ENCODE measurements at places on chromosomes 6 and 20.

DNA sequence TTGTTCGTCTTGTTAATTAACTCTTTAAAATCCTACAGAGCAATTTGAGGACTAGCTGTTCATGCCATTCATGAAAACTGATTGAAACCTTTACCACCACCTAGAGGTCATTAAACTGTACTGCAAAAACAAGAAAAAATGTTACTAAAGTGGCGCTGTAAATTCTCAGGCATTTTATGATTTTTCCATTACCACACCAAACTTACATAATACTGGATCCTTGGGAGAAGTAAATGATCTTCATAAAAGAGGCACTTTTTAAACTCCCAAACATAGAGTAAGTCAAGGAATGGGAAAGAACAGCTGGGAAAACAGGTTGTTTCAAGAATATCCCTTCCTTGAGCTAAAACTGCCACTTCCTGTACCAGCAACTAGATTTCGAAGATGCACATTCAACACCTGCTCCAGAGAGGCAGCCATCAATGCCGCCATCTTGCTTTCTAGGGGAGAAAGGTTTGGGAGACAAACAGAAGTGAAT lies 54.3 kb downstream of the MYLIP start:
- DNase-seq, result peak; percentile 42

DNA sequence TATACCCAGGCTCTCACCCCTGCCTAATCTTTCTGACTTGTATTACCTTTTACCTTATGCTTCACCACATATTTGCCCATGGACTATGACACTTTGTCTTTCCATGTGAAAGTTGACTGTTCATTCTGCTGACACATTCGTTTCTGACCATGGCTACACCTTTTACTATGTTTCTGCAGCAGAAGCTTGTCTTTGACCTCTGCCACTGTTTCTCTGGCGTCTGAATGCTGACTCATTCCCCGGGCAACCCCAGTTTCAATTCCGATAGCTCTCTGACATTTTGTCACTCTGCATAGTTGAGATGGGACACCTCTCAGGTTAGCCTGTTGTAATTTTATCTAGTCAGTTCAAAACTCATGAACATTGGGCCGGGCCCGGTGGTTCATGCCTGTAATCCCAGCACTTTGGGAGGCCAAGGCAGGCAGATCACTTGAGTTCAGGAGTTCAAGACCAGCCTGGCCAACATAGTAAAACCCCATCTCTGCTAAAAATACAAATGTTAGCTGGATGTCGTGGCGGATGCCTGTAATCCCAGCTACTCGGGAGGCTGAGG lies 50.7 kb downstream of the SLC26A8 start:
- DNase-seq, result no peak

GRCh38 chr20:44442298-44443070 lies 33.2 kb upstream of the TTPAL start:
- no peak for DNase-seq

DNA sequence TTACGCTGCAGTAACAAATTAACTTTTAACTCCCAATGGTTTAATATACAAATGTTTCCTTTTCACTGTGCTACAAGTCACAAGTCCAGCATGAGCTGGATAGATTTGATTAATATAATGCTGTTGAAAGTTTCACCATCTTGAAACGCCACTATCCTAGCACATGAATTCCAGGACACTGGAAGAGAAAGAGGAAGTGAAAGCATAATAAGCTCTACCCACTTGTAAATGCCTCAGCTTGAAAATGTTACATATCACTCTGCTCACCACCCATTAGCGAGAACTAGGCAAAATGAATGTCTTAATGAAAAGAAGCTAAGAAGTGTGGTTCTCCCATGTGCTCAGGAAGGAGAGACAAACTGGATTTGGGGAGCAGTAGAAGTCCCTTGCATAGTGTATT lies 46.9 kb downstream of the PCSK2 start:
- no peak for DNase-seq

GRCh38 chr6:46933751-46934150 lies 12.0 kb upstream of the ADGRF5 start:
- no peak for DNase-seq

DNA sequence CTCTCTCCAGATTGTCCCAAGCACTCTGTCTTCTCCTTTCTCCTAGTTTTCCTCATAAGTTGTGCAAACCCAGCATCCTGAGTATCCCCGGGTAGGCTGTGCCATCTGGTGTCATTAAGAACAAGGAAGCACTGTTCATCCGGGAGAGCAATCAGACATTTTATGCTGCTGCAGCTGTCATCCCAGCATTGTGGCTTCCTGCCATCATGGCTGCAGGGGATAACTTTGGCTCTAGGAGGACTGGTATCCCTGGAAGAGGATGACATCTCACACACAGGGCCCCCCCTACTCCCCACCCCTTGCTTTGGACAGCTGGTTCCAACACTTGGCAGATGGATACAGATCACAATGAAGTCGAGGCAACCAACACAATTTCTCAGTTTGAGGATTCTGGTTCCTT lies 1195.1 kb upstream of the MAP3K7 start:
- DNase-seq, result no peak

DNA sequence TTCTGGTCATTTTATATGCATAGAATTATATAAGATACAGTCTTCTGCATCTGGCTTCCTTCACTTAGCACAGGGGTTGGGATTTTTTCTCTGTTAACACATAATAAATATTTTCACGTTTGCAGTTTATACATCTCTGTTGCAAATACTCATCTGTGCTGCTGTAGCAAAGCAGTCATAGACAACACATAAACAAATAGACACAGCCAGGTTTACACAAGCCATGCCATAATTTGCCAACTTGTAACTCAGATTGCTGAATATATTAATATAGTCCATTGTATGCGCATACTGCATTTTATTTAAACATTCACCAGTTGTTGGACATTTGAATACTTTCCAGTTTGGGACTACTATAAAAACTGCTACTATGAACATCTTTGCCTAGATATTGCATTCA lies 35.0 kb downstream of the LMBRD1 start:
- no peak for DNase-seq

GRCh38 chr6:150409576-150410066 lies 40.8 kb downstream of the IYD start:
- DNase-seq, result peak; percentile 66

- no peak for DNase-seq
These were observed 87.3 kb downstream of the PTPN1 start for GRCh38 chr20:50597406-50597969.

- no peak for DNase-seq
These were observed 91.3 kb upstream of the PRDM1 start for GRCh38 chr6:105994591-105995390.

- no peak for DNase-seq
These were observed 420.9 kb downstream of the GJA1 start for GRCh38 chr6:121856296-121856695.

GRCh38 chr20:9206486-9206885 lies 137.6 kb downstream of the PLCB4 start:
- no peak for DNase-seq

GRCh38 chr20:58664883-58665282 lies 13.8 kb downstream of the STX16 start:
- DNase-seq, result peak; percentile 40

GRCh38 chr6:31478186-31478950 lies 19.6 kb upstream of the MICB start:
- DNase-seq, result no peak

DNA sequence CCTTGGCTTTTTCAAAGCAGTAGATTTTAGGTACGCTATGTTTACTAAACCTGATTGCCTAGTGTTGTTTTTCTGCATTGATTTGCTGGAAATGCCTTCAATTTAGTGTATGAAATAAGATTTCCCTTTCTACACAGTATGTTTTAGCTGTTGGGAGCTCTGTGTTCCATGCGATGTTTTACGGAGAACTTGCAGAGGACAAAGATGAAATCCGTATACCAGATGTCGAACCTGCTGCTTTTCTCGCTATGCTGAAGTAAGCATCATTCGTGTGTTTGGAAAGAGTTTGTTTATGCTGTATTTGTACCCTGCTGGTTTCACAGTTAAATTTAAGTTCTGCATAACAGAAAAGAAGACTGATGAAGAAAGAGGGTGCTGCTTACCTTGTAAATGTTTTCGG lies 1.9 kb downstream of the BTBD3 start:
- peak; percentile 46 for DNase-seq

GRCh38 chr6:138005846-138006245 lies 101.4 kb downstream of the PERP start:
- DNase-seq, result no peak

DNA sequence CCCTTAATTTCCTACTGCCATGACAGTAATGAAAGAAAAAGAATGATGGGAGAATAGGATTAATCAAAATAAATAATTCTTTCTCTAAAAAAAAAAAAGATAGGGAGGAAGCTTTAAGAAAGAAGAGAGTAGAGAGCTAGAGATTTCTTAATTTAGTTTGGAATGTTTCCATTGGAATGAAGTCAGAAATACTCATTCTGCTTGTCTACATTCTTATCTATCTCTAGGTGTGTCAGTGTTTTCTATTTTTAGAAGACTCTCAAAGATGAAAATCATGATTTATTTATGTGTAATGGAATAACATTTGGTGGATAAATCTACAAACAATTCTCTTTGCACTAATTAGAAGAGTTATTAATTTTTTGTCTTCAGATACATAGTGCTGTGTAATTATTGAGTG lies 38.0 kb upstream of the HIVEP1 start:
- no peak for DNase-seq

DNA sequence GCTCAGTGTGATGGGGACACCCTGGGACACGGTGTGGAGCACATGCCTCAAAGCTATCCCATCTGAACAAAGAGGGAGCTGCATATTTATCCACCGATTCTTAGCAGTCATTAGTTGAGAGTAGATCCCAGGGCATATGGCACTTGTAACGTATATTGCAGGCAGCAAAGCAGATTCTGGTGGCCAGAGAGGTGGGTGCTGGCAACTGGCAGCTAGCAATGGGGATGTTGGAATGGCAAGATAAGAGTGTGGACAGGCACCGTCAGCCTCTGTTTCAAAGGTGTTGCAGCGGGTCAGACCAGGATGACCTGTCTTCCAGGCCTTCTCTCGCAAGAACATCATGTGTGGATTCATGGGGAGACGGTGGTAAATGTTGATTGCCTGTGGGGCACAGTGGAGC lies 287.8 kb upstream of the RNF24 start:
- DNase-seq, result no peak

GRCh38 chr6:6003621-6004366 lies 2.9 kb downstream of the NRN1 start:
- no peak for DNase-seq

DNA sequence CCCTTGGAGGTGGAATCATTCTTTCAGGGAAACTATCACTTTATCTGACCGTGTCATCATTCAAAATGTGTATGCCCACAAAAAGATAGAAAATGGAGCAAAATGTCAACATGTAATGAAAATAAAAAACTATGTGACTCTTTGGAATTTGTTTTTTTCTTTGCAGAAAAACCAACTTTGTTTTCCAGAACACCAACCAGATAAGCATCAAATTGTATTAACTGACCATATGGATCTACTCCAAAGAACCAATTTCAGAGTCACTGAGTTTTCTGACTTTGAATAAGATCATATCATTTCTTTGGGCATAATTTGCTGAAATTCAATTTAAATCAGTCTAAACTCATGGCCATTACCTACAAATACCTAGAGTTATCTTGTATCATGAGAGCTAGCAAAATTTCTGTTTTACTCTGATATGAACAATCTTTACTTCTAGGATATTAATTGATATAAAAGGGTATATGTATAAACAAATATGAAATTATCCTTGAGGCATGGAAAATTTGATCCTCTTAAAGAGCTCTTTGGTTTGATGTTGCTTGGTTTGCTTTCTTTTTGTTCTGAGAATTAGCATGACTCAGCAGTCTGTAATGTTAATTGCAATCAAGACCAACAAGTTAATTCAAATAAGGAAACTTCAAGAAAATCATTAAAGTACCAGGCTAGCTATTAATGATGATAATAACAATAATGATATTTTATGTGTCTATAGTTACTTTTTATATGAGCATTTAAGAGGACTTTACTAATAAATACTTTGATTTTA lies 444.4 kb upstream of the MARCKS start:
- peak; percentile 50 for DNase-seq

DNA sequence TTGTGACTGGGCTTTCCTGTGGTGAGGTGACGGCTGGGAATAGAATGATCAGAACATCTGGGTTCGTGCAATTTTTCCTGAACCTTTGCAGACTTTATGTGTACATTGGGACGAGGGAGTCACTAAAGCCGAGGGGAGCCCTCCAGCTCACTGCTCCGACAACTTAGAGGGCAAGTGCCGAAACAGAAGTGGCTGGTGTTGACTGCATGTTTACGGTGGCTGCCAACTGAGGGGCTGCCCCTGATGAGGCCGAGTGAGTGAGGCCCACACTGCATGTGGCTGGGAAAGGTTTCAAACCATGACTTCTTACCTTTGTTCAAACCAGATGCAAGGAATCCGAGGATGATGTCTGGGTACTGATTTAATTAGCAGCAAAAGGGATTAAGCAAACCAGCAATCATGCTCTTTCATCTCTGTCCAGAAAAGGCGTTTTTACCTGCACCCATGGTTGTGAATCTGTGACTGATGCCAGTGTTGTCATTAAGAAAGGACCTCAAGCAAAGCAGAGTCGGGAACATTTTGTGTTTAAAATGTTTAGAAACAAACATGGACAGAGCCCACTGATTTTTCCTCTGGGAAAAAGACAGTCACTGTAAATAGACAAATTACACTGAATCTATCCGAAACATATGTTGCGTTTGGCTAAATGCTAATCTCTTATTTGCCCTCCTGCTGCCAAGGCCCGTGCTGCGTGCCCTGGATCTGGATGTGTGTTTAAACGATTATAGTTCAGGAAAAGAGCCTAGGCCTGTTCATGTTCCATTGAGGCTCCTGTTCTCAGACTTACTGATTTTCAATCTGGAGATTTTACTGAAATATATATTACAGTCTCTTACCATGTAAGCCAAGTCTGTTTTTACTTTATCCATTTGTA lies 105.1 kb downstream of the UST start:
- DNase-seq, result no peak

- DNase-seq, result no peak
These were observed 73.6 kb downstream of the RSPH3 start for GRCh38 chr6:158926414-158926813.

DNA sequence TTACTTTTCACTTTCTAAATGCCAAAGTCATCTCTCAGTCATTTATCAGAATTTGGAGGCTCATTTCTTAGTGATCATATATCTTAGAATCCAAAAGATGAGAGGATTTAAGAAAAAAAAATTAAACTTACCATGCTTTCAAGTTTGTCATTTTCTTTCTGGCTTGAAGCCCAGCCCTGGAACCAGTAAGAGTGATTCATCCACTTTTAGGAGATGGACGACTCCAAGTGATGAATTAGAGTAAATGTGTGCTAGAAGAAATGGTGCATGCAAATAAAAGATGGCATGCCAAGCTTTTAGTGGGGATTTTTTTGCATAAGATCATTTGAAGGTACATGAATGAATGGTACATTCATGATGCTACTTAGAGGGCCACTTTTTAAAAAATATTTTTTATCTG lies 20.1 kb downstream of the PLCB1 start:
- DNase-seq, result peak; percentile 46

DNA sequence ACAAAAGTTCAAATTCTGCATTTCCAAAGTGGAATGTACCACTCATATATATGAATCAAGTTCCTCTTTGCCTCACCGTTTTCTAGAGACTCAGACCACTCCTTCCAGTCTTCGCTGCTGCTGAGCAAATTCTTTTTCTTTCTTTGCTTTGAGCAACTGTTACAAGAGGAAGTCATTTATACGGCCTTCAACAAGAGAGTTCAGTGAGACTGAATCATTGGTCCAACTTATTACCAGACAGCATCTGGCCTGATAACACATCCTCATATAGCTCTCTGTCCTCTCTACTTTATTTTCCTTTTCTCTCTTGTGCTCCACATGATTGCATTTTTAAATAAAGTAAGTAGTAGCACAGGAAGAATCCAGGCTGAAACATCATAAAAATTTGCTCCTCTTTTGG lies 652.7 kb downstream of the PHF3 start:
- no peak for DNase-seq

GRCh38 chr6:147000545-147001488 lies 203.4 kb upstream of the STXBP5 start:
- DNase-seq, result no peak

All from DMS79 treated with DMSO at 0.1 percent for 48 hours (cell line).